ENCODE measurements at places on chromosomes 6 and 20. TPM values are rescaled to one million over a fixed set of nuclear protein-coding genes. Genes with fewer than 3 reads are reported as not detected.

ME1 gene
- total RNA-seq = not detected

HSP90AB1 gene
- total RNA-seq = 2,450 TPM

GABRR2 gene
- total RNA-seq = 1.0 TPM

PHACTR1 gene
- total RNA-seq = 0.26 TPM

DCDC2 gene
- not detected for total RNA-seq

CYP39A1 gene
- total RNA-seq = not detected

DDX43 gene
- total RNA-seq = 0.26 TPM

CNBD2 gene
- total RNA-seq = 3.1 TPM

ZNF334 gene
- total RNA-seq = 2.0 TPM

CALHM6 gene
- total RNA-seq = 24.8 TPM

HSPA1L gene
- 2.5 TPM for total RNA-seq

HMGN3 gene
- total RNA-seq = 49.2 TPM

MUC21 gene
- not detected for total RNA-seq

KCNS1 gene
- 0.30 TPM for total RNA-seq

ZHX3 gene
- total RNA-seq = 11.7 TPM

SLC32A1 gene
- not detected for total RNA-seq

BNIP5 gene
- total RNA-seq = not detected

BCL2L1 gene
- total RNA-seq = 381 TPM

IRF4 gene
- 831 TPM for total RNA-seq

SPATA2 gene
- total RNA-seq = 8.8 TPM

MAP7 gene
- 1.1 TPM for total RNA-seq

GPRC6A gene
- not detected for total RNA-seq

YWHAB gene
- 243 TPM for total RNA-seq

PAK1IP1 gene
- total RNA-seq = 39.1 TPM

NFATC2 gene
- 65.0 TPM for total RNA-seq

NCOA3 gene
- total RNA-seq = 140 TPM

ATP9A gene
- 16.1 TPM for total RNA-seq

GMNN gene
- 76.8 TPM for total RNA-seq

HLA-DOB gene
- total RNA-seq = 4.2 TPM

FRK gene
- total RNA-seq = not detected

BMP7 gene
- 0.07 TPM for total RNA-seq

ABHD16B gene
- not detected for total RNA-seq

SEL1L2 gene
- total RNA-seq = not detected

RNF144B gene
- total RNA-seq = 0.19 TPM

CLDN20 gene
- total RNA-seq = 0.21 TPM

BFSP1 gene
- 0.43 TPM for total RNA-seq

SLC22A7 gene
- total RNA-seq = not detected

SPATS1 gene
- total RNA-seq = not detected
